T follicular helper cell (primary cell): ENCODE measurements at places on chromosomes 3 and 15.

DNA sequence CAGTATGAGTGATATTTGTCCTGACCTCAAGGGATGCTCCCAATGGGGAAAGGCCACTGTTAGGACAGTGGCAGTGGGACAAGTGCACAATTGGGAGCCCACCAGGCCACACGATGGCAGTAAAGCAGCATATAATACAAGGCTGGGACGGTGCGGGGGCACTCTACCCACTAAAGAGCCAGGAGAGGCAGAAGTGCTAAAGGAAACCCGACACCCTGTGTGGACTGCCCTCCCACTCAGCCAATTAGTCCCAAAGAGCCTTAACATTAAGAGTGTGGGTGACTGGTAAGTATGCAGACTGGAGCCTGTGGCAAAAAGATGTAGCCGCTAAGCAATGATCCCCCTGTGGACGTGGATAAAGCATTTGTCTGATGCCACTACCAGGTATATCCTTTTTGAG is 8.2 kb upstream of the ZNF589 start:
- DNase-seq: peak; percentile 28

GRCh38 chr15:62788224-62788623 is 254.3 kb upstream of the TPM1 start:
- DNase-seq: no peak

DNA sequence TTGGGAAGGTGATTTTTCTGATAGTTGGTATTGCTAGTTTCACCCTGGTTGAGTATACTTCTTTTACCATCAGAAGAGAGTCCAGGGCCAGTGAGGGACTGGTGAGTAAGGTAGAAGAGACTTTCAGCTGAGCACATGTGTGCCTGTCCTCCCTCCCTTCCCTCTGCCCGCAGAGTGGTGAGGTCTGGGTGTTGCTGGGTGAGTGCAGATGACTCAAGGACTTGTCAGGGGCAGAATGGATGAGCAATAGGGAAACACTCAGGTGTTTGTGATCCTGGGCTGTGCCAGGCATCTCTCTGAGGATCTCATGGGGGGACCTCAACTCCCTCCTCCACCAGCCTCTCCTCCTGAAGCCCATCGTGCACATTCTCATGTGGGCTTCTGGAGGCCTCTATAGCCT is 76.0 kb upstream of the GSK3B start:
- DNase-seq: no peak

DNA sequence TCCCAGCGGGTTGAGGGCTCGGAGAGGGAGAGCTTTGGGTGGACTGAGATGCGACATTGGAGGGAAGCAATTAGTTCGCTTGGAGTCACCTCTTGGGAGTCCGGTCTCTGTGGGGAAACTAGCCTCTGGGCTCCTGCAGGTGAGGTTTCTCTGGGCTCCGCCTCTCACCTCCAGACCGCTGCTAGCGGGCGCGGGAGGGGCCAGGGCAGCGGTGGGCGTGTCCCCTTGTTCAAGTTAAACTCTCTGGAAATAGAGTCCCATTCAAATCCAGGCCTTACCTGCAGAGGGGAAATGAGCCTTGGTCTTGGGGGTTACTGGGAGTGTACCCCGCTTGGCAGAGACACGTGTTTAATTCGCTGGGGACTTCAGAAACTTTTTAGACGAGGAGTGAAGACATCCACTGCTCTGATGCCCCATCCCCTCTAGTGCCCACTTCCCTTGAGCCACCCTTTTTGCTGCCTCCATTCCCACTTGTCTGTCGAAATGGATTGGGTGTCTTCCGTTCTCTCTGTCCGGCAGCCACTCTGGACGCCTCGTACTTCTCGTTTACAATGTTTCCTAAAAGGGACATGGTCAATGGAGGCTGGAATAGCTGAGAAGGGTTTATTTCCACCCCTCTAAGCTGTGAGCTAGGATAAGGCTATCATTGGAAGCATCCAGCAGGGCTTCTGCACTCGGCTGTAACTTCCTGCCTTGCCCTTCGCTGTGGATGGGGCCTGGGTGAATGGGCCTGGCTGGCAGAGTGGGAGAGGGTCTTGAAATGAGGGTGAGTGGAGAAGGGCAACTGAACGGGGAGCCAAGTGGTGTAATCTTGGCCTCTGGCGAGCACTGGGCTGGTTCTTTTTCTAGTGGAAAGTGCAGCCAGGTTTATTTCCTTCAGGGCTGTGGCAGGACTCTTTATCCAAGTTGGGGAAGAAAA is 1.1 kb downstream of the MITF start:
- DNase-seq: no peak

- no peak for DNase-seq
These were observed 20.9 kb downstream of the ALDH1L1 start for GRCh38 chr3:126159476-126159875.

DNA sequence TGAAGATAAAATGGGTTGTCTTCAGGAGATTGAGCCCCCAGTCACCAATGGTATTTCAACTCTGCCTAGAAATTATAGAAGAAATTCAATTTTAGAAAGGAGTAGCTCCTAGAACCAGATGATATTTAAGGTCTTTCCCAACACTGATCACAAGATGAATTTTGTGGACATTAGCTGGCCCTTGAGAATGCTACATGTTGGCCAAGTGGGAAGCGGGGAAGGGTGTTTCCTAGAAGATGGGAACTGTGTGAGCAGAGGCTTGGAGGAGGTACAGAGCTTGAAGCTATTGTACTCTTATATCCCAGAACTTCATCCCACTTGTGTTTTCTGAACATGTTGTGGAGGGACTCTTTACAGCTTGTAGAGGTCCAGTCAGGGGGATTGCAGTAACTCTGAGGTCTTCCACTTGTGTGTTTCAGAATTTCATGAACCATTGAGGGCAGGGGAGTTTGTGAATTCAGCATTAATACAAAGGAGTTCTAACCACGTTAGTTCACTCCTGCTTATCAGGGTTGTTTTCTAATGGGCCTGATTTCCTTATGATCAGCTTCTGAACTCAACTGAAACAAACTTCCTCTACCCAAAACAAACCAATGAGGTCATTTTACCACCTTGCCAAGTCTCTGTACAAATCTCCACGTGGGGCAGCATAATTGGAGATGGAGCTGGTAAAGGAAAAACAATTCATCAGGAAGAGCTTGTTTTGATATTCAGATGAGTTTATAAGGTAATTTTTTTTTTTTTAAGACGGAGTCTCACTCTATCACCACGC is 152.6 kb upstream of the TPM1 start:
- no peak for DNase-seq

DNA sequence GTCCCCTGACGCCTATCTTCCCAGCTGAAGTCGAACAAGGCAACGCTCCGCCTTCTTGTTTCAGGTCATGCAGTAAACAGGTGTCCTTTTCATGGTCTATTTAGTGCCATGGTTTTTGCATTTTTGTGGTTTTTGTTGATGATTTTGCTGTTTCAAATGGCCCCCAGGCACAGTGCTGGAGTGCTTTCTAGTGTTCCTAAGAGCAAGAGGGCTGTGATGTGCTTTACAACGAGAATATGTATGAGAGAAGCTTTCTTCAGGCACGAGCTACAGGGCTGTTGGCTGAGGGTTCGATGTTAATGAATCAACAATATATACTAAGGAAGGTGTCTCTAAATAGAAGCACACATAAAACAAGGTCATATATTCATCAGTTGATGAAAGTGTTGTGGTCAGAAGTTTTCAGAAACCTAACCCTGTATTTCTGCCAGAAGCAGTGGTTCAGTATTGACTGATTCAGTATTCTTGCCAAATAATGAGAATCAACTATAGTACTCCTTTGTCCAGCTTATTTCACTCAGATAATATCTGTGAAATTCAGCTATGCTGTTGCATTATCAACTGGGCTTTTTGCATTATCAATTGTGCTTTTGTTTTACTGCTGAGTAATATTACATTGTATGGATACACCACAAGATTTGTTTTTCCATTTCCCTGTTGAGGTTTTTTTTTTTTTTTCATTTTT is 18.5 kb downstream of the LIMD1 start:
- no peak for DNase-seq

DNA sequence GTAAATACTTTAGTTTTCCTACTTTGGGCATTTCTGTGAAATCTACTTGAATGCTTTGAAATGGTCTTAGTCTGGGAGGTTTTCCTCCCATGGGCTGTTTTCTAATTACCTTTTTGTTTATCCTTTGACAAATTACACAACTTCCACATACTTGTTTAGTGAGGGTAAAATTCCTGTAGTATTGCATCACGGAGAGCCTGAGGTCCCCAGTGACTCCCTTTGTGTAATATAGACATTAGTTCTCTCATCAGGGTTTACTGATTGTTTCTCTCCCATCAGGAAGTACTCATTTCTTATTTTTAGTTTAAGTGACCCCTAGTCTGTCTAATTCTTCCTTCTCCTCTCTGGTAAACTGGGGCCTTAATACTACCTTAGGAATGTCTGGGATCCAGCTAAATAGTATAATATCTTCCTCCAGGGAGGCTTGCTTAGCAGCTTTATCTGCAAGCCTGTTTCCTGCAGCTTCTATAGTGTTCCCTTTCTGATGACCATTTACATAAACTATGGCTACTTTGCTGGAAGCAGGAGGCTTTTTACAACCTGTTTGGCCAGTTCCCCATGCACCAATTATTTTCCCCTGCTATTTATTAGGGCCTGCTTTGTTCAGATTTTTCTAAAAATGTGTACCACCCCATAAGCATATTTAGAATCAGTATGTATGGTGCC is 87.2 kb upstream of the XCR1 start:
- no peak for DNase-seq

GRCh38 chr3:33901862-33902563 is 103.6 kb downstream of the PDCD6IP start:
- no peak for DNase-seq

GRCh38 chr3:72977060-72977808 is 19.4 kb upstream of the PPP4R2 start:
- no peak for DNase-seq

- no peak for DNase-seq
These were observed 184.0 kb downstream of the EBLN2 start for GRCh38 chr3:73245459-73245858.

DNA sequence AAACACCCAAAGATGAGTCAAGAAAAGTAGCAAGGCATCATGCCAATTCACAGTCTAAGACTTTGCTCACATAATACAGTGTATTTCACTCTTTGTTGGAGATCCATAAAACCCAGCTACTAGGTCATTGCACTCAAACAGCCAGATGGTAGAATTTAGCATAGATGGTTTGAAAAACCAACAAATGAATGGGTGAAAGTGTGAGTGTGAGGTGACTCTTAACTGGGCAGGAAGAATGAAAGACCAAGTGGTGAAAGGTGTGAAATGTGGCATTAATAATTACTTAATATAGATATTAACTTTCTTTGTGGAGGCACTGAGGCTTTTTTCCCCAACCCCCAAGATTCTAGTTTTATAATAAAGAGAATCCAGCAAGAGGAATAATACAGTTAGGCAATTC is 159.5 kb downstream of the SQOR start:
- DNase-seq: no peak

DNA sequence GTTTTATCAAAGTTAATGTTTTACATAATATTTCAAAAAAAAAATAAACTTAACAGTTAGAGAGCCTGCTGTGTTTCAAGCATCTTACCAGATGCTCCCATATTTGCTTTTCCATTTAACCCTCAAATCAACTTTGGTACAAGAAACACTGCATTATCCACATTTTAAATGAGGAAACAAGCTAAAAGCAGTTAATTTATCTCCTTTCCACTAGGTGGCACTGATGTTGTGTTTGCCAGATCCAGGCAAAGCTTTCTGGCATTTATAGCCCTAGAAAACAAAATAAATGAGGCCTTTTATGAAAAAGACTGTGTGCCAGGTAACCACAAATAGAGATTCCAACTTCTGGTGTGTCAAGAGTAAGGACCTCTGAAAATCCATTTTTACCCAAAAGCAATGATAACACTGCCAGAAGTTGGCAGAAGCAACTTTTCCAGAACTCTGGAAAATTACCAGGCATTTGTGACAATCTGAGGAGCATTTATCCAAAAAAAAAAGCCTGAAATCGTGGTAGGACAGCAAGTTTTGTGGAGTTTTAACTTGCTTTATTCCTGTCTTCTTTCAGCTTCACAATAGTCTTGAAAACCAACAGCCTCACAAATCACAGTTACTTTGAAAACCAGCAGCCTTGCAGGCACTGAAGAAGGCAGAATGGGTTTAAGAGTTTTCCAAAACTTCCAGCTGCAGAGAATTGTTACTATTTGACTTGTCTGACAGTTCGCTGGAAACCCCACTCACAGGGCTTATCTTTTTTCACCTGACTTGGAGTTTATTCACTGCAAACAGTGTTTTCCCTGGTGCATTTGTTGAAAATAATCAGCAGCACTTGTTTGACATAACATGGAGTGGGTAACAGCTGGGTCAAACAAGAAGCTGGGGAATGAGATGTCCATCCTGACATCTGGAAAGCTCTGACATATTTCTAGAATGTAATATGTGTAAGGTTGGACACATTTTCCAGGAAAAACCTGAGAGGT is 9.2 kb downstream of the FAM162A start:
- DNase-seq: no peak
